NB4 (cell line): ENCODE measurements at places on chromosomes 2 and 18.

DNA sequence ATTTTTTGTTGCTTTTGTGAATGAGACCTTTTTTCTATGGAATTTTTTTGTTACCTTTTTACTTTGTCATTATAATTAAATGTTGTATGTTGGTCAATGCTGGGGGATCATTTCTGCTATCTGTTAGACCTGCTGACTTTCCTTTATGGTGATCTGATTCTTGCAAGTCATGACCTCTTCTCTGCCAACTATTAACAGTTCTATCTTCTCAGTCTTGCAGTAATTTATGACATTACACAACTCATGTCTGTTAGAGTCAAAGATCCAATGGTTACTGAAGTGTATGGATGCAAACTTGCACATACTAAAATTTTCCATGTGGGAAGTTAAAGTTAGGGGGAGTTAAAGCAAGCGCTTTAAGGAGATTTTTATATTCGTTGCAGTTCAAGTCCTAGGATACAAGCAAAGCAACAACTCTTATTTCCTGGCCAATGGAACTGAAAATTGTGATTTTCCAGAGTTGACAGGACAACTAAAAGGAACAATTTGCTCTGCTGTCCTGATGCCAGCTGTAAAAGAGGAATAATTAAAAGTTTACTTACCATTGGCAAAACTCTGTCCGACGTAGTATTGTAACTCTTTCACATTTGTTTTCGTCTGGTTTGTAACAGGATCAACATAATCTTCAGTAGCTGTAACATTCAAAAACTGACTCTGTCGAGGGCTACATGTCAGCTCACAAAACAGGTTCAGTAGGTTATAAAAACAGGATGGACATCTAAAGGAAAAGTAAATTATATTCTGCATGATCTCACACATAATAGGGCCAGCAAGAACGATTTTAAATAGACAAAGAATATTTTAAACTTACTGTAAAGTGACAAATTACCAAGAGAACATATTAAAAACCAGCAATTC, 17.8 kb downstream of the NPC1 start:
- no peak for DNase-seq

DNA sequence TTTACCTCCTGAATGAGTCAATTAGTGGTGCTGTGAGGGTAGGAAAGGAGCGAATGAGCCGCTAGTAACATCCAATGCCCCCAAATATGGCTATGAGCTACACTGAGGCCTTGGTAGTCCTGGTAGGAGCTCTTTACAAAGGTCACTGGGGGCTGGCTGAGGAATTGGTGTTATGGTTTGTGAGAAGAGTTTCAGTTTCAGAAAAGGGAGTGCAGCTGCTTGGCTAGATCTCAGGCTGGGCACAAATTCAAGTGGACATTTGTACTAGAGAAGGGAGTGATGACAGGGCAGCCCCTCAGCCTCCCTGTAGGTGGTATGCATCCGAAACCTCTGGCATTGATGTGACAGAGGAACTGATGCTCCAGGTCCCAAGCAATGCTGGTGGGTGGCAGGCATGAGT, 13.9 kb upstream of the PAIP2B start:
- DNase-seq = no peak

- no peak for DNase-seq
Measured at GRCh38 chr2:16154501-16155280, 214.3 kb downstream of the MYCN start.

DNA sequence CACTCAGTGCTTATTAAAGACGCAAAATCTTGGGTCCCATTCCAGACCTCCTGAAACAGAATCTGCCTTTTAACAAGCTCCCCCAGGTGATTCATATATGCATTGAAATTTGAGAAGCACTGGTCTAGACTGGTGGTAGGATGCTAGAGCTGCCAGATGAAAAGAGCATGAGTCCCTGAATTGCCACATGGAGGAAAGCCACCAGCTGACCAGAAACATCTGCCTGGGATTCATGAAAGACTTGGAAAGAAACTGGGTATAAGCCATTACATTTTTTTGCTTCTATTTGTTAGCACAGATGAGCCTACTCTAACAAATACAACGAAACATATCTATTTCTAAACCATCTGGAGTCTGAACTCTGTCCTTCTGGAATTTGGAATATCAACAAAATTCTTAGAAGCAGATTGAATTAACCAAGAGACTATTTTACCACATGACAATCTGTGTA, 228.9 kb downstream of the RBM43 start:
- no peak for DNase-seq

- DNase-seq = no peak
Measured at GRCh38 chr2:148582679-148583511, 61.7 kb upstream of the EPC2 start.

- DNase-seq = no peak
Measured at GRCh38 chr2:120867290-120868241, 131.9 kb downstream of the GLI2 start.
